ENCODE measurements at places on chromosomes 7 and 10. TPM values are rescaled to one million over a fixed set of nuclear protein-coding genes. Genes with fewer than 3 reads are reported as not detected.

GRCh38 chr10:29117781-29118180 lies 171.1 kb upstream of the LYZL1 start:
- DNase-seq: no peak

The ANXA8L1 gene
- total RNA-seq: not detected

The TRDMT1 gene
- total RNA-seq: 5.8 TPM

The OR2A25 gene
- not detected for total RNA-seq

DNA sequence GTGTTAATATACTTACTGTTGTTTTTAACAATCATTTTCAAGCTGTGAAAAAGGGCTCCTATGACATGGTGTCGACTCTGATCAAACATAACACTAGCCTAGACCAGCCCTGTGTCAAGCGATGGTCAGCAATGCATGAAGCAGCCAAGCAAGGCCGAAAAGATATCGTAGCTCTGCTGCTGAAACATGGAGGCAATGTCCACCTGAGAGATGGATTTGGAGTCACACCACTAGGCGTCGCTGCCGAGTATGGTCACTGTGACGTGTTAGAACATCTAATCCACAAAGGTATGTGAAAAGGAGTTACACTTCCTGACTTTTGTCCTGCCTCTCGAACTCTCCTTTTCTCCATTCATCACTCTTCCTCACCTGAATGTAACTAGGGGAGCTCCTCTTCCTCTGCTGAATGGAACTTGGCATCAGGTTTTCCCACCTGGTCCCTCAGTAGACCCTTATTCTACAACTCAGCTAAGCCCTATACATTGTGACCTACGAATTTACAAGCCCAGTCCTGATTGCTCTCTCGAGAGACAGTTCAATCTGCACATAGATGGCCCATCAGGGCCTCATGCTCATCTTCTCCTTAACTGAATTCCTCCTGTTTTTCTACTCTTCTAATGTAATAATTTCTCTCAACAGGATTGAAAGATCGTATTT lies 23.0 kb downstream of the ASB15 start:
- DNase-seq: no peak

- DNase-seq: no peak
These were observed 35.4 kb upstream of the TSPAN13 start for GRCh38 chr7:16718111-16718656.

The WNT16 gene
- 3.8 TPM for total RNA-seq

The TMEM229A gene
- total RNA-seq: not detected

GRCh38 chr7:67754651-67755050 lies 758.0 kb downstream of the TYW1 start:
- DNase-seq: peak; percentile 45

DNA sequence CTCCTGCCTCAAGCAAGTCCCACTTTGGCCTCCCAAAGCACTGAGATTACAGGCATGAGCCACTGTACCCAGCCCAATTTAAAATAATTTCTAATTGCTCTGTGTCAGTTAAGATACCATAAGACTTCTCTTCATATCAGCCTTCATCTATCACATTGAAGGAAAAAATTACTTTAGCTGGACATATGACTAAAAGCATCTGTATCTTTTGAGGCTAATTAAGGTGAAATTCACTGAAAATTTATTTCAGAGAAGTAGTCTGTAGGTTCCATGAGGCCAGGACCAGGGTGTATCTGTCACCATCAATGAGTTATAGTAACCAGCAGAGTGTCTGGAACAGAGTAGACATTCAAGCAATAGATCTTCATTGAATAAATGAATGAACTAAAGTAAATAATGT lies 205.2 kb upstream of the PHYHIPL start:
- no peak for DNase-seq

GRCh38 chr7:7569081-7569527 lies 2.4 kb downstream of the MIOS start:
- no peak for DNase-seq

DNA sequence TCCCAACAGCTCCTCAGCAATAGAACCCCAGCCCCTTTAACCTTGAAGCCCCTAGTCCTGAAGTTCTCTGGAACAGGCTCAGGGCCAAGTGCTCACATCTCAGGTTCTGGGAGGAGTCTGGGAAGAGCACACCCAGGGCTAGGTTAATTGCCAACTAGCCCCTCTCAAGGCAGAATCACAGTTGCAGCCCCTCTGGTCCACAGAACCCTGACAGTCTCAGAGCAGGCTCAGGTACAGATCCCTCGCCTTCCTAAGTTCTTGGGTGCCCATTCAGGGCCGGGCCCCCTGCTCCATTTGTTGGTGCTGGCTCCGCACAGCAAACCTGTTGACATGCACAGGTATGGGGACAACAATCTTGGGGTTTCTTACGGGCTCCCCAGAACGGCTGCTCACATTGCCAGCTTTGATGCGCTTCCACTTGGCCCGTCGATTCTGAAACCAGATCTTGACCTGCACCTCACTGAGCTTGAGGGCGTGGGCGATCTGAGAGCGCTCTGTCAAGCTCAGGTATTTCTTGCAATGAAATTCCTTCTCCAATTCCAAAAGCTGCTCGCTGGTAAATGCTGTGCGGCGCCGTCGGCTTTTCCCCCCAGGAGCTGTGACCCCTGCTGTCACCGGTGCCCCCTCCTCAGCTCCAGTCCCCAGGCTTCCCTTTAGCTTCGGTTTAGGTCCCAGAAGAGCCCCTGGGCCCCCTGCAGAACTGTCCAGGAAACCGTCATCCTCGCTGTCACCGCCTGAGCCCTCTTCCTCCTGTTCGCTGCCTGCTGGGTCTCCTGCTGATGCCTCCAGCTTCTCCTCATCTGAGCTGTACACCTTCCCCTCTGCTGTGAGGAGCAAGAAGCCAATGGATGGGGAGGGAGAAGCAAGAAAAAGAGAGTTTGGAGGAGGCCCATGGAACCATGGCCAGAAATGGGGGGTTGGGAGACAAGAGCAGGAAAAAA lies 18.9 kb downstream of the GBX1 start:
- no peak for DNase-seq

The HOXA3 gene
- total RNA-seq: 1.5 TPM

- DNase-seq: peak; percentile 61
These were observed at the start of gene DLG5 for GRCh38 chr10:77926566-77927401. TSS of gene DLG5 (minus strand) at chr10:77926755. CDS start at chr10:77926520, 235 bp downstream.

The PKD1L1 gene
- under 0.01 TPM for total RNA-seq

- DNase-seq: no peak
These were observed 56.3 kb upstream of the ITPRID1 start for GRCh38 chr7:31457551-31457950.

DNA sequence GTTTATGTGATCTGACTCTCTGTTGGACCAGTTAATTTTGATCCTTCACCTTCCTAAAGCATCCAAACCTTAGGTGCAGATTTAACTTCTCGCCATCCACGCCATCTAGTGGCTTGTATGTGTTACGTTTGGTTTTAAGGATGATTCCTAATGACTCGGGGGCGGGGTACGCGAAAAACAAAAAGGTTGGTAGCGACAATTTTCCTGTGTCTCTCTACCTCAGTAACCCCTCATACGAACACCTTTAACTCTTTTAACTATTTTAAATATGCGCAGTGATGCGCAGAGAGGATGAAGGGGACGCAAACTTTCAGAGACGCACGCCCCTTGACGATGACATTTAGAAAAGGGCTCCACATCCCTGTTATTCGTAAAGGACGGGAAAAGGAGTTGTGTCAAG lies 714 bp upstream of the KCND2 start:
- peak; percentile 75 for DNase-seq

- DNase-seq: no peak
These were observed 1269.5 kb downstream of the TYW1 start for GRCh38 chr7:68266004-68266579.

The SGMS1 gene
- total RNA-seq: 82.1 TPM

The UBE2D1 gene
- 12.1 TPM for total RNA-seq

GRCh38 chr7:112638675-112639400 lies 151.4 kb downstream of the TMEM168 start:
- peak; percentile 15 for DNase-seq

The FOXP2 gene
- 8.4 TPM for total RNA-seq

The IL15RA gene
- total RNA-seq: 13.7 TPM

GRCh38 chr10:93315246-93315645 lies 166.9 kb downstream of the MYOF start:
- DNase-seq: no peak

The TRIM73 gene
- 0.51 TPM for total RNA-seq

DNA sequence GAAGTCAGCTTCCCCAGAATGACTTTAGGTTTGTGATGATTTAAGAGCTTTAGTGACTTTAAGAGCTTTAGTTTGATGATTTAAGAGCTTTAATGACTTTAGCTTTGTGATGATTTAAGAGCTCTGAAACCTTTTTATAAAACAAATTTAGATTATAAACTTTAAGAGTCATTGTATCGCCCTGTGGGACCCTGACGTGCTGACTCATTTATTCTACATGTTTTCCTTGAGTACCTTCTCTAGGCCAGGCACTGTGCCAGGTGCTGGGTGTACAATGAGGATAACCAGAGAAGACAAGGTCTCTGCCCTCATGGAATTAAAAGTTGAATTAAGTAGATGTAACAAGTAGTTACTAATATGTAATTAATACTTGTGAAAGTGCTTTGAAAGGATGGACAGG lies 45.4 kb downstream of the CNNM1 start:
- no peak for DNase-seq

DNA sequence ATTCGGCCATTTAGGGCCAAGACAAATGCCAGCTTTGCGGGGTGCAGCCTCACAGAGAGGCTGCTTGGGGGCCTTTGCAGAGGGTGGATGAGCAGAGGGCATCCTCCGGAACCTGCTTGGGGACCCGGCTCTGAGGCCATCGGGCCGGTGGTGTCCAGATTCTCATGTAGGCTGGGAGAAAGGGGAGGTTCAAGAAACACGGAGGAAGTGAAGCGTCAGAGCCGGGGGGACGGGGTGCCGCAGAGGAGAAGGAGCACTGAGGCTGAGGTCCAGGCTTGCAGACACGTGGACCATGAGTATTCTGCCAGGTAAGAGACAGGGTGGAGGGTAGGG lies 150.7 kb upstream of the SHH start:
- DNase-seq: no peak
